ENCODE measurements at places on chromosomes 2 and 18. TPM values are rescaled to one million over a fixed set of nuclear protein-coding genes. Genes with fewer than 3 reads are reported as not detected.

Gene NEUROD1
- not detected for total RNA-seq

Gene SLC14A1
- under 0.01 TPM for total RNA-seq

Gene MC2R
- total RNA-seq: not detected

Gene SKOR2
- not detected for total RNA-seq

Gene CCBE1
- total RNA-seq: 24.2 TPM

Gene SULT1C4
- total RNA-seq: not detected

Gene C1GALT1C1L
- 1.4 TPM for total RNA-seq

Data from pericardium fibroblast (primary cell).